Fibroblast of mammary gland (primary cell): ENCODE measurements at places on chromosomes 6 and 20.

DNA sequence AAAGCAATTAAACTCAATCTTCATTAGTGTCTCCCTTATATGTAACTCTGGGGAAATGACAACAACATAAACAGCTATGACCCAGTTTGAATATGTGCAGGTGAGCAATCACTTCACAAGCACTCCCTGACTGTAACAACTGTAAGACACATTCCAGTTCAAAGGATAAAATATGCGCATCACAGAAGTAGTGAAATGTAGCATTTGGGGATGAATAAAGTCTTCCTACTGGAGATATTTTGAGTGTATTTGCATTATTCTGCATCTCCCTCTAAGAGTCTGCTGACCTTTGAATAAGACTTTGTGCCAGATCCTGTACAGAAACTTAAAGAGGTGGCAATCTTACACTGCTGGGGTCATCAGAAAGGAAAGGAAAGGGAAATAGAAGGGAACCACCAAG is 179.5 kb upstream of the TBX18 start:
- no peak for DNase-seq

GRCh38 chr6:50056242-50056641 is 6.5 kb upstream of the DEFB112 start:
- no peak for DNase-seq

DNA sequence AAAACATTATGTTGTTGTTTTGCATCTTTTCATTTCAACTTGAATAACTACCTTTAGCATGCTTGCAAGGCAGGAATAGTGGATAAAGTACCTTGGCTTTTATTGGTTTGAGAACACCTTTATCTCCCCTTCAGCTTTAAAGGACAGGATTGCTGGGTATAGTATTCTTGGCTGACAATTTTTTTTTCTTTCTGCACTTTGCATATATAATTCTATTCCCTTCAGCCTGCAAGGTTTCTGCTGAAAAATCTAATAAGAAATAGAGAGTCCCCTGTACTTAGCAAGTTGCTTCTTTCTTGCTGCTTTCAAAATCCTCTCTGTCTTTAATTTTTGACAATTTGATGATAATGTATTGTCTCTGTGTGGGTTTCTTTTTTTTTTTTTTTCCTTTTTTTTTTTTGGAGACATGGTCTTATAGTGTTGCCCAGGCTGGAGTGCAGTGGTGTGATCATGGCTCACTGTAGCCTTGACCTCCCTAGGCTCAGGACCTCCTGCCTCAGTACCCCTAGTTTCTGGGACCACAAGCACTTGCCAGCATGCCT is 47.1 kb downstream of the SMAP1 start:
- no peak for DNase-seq

DNA sequence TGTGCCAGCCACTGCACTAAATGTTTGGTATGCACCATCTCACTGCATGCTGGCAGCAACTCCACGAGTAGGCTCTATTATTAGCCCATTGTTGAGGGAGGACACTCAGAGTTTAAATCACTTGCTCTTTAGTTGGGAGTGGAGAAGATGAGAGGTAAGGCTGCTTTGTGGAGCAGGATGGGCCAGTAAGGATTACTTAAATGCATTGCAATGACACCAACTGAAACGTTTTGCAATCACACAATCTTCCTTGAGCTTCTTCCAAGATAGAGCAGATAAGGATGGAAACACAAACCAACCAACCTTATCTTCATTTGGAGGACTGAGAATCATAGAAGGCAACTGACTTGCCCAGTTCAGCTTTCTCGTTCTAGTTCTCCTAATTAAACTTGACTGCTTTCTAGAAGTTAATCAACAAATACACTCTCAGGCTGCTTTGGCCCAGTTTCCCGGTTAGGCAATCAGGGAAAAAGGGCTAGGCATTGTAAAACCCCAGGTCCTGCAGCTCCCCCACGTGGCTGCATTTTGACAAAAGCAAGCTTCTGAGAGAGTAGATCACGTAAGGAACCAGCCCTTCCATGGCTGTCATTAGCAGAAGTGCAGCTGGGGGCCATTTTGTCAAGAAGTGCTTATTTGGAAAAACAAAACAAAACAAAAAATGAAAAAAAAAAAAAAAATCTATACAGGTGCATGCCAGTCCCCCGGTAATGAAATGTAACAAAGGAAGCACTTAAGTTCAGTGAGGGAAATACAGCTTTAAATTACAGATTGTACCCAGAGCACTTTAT is 130.6 kb downstream of the BCAS1 start:
- DNase-seq: peak; percentile 95

GRCh38 chr6:88499845-88500699 is 333.9 kb upstream of the CNR1 start:
- no peak for DNase-seq

DNA sequence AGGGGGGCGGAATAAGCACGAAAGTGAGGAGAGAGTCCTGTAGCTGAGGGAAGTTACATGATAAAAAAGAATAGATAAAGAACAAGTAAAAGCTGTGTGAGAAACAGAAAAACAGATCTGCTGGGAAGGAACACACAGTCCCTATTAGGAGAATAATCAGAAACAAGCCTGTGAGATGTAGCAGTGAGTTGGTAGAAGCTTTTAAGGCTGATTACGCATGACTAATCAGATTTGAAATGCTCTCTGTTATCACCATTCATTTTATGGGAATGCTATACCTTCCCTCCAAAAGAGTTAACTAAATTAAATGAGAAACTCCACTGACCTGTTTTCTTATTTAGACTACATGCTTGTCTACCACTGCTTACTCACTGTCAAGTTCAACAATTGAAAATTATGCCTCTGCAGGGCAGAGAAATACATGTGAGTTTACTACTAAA is 15.8 kb downstream of the REPS1 start:
- peak; percentile 69 for DNase-seq

DNA sequence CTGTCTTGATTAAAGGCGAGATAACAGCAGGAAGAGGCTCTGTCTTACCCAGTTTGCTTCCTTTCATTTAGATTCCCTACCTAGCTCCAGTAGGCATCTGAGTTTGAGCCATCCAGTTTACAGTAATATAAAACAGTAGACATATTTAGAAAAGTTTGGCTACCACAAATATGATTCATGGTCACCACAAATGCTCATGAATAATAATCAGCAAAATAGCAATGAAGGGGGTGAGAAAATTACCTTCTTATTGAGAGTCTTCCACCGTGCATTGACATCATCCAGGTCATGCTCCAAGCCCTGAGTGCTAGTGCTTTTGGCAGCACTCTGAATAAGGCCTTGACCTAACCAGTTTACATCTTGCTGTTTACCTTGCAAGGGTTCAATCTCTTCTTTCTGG is 106.2 kb downstream of the DST start:
- peak; percentile 42 for DNase-seq

DNA sequence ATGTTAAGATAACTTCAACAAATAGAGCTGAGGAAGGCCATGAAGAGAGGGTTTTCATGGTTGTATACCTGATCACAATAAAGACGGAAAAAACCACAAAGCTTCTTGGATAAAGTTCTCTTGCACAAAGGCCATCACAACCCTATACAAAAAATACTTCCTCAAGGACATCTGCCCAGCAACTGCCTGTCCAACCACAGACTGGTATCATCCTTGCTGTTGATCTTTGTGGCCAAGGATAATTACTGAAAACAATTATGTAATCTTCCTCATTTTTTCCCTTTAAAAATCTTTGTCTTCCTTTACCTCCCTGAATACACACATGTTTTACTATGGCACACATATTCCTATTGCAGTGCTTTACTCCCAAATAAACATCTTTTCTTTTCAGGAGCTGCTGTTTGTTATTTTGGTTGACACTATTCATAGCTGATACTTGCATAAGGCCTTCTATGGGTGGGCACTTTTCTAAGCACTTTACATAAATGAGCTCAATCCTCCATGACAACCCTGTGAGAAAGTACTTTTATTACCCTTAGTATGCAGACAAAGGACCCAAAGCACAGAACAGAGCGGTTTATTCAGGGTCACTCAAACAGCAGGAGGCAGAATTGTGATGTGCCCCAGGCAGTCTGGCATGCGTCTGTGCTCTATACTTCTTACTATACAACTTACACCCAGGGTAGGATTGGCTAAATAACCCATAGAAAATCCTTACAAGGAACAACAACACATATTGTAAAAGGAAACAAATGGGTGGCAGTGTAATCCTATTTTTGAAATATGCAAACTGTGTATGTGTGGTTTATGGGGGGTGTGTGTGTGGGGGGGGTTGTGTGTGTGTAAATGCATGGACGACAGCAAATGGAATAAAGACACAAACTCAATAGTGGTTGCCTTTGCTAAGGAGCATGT is 35.1 kb downstream of the SNRNP48 start:
- no peak for DNase-seq

DNA sequence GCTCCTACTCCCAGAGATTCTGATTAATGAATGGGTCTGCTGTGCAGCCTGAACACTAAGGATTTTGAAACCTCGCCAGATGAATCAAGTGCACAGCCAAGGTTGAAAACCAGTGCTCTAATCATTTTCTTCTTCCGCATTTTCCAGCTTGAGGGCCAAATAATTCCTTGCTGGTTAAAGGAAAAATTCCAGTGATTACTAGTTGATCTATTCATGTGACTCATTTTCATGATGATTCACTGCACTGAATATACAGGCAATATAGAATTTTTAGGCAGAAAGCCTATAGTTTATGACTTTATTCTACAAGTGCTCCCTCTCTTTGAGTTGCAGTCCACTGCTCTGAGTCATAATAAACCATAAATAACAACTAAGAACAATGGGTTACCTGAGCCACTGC is 80.6 kb upstream of the PROKR2 start:
- DNase-seq: no peak

DNA sequence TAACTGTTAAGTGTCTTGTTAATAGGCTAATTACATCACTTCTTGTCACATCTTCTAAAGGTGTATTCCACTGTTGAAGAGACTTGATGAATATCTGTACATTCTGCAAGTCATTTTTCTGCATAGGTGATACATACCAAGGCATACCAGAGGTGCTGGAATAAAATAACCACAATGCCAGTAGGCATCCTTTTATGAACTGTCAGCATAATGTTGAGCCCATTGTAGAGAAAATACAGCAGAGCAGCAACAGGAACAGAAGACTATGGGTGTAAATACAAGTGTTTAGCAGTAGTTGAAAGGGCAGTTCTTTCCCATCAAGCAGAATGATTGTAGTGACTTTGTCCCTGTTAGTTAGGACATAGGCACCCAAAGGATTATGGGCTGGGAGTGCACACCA is 44.4 kb upstream of the ZNF337 start:
- DNase-seq: no peak

- no peak for DNase-seq
Measured at GRCh38 chr6:132758689-132759088, 985 bp upstream of the VNN2 start.

GRCh38 chr20:10398834-10399369 is 35.1 kb downstream of the MKKS start:
- no peak for DNase-seq

- no peak for DNase-seq
Measured at GRCh38 chr6:15880262-15880973, 217.6 kb upstream of the DTNBP1 start.

DNA sequence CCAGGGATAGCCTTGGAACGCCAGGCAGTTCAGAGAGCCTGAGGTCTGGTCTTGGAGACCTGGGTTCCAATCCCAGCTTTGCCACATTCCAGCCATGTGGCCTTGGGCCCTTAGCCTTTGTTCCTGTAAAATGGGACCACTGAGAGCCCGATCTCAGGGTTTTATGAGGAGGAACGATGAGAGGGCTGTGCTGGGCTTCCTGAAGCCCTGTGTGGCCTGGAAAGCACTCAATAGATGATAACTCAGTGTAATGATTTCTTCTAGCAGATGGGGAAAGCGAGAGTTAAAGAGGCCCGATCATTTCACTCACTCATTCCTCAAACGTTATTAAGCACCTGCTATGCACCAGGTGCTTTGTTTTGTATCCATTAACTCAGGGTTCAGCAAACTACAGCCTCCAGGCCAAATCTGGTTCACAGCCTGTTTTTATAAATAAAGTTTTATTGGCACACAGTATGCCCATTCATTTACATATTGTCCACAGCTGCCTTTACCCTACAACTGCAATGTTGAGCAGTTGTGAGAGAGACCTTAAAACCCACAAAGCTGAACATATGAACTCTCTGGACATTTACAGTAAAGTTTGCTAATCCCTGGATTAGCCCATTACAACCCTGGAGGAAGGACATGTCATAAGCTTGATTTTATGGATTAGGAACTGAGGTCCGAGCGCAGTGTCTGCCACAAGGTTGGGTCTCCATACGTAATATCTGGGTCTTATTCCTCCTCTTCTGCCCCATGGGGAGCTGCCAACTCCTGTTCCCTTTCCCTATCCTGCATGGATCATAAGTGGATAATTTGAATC is 90.4 kb downstream of the CEBPB start:
- no peak for DNase-seq

DNA sequence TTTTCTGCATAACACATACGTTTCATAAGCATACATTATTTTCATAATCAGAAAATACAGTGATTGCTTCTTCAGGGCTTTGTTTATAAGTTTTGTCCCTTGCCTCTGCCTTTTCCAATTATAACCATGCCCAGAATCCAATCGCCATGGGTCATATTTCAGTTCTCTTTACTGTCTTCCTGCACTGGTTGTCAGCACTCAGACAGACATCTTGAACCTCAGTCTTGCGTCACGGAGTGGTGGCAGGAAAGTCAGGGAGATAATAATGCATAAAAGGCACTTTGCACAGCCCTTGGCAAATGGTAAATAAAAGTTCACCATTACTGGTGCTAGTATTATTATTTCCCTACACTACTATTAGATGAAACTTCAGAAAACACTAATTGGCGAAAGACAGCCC is 7.2 kb downstream of the KIF16B start:
- DNase-seq: no peak

GRCh38 chr6:165716886-165717285 is 53.8 kb upstream of the PDE10A start:
- no peak for DNase-seq

DNA sequence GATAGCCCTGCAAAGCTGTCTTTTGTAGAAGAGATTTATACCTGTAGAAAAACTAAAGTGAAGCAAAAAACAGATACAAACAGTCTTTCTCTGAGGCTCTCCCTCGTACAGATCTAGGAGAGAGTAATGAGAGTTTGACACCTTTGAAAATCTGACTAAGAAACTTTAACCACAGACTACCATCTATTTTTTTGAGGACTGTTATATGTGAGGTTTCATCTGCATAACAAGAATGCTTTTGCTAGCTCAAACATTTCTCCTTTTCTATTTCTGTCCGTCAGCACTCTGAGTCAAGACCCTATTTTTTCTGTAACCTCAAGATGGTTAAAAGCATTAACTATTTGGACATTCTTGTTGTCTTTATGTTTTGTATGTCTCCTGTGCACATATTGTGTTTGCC is 193.0 kb downstream of the BTBD3 start:
- peak; percentile 1 for DNase-seq

- DNase-seq: no peak
Measured at GRCh38 chr6:116152620-116153019, 26.7 kb upstream of the COL10A1 start.

DNA sequence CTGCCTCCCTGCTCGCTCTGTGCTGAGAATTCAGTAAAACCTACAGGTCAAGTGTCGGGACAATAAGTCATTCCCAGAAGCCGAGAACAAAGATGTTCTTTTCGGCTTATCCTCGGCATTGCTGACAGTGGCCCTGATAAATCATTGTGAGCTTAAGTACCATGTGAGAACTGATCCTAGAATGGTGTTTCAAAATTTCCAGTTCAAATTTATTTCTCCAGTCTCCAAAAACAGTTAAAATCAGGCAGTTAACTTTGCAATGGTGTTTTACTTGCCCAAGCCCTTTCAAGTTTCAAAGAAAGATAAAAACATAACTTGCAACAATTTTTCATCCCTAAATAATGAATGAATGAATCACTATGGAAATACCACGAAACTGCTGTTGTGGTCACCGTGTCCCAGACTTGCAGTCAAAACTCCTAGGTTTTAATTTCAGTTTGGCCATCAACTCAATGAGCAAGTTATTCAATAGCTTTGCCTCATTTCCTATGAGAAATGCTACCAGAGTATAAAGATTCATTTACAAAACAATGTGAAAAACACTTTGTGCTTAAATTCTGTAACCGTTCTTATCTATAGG is 4.3 kb downstream of the ATP5F1E start:
- DNase-seq: peak; percentile 77
